ENCODE measurements at places on chromosomes 6 and 20.

GRCh38 chr20:32179515-32179914 lies 28.0 kb downstream of the PLAGL2 start:
- no peak for DNase-seq

DNA sequence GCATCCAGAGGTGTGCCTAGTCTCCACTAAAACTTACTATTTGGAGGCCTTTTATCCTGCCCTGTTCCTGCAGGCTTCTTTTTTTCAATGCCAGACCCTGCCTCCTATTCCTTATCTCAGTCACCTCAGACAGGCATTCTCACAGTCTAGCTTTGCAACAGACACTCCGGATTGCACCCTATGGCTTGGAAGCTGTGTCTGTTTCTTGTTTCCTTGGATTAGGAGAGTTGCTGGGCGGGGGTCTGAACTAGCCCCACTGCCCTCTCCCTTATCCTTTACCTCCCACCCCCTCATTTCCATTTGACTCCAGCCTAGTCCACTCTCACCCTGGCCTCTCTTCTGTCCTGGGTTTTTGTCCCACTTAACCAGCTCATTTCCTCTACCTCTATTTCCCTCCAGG lies 228.1 kb upstream of the CITED2 start:
- no peak for DNase-seq

GRCh38 chr6:156777577-156778453 lies 637 bp downstream of the ARID1B start:
- peak; percentile 54 for DNase-seq

DNA sequence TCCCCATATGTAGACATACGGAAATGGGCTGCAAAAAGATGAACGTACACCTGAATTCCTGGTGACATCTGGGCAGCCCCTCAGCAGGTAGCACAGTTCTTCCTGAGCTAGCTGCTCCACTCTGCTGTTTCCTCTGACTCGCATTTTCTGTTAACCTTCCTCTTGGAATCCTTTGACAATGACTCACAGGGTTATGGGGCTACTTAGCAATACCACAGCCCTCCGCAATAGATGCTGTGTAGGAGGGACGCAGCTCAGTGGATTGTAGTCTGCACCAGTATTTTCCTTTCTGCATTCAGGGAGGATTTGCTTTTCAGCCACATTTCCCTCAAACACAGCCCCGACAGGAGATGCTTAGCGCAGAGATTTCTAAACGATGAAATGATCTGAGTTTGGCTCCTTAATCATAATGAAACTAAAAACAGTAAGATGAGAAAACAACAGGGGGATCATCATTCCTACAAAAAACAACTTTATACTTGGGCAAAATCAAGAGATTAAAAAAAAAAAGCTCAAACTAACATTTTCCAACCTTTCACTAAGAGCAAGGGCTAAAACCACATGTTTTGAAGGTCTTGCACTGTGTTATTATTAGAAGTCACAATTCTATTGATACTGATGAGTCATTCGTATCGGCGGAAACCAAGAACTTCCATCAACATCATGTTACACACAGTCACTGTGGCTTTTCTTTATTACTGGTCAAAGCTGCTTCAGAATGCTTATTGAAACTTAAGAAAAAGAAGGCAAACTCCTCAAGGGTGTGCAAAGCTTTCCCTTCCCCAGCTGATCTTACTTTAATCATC lies 12.2 kb downstream of the BACH2 start:
- peak; percentile 84 for DNase-seq

GRCh38 chr20:324177-325044 lies 941 bp upstream of the SOX12 start:
- DNase-seq, result peak; percentile 92

DNA sequence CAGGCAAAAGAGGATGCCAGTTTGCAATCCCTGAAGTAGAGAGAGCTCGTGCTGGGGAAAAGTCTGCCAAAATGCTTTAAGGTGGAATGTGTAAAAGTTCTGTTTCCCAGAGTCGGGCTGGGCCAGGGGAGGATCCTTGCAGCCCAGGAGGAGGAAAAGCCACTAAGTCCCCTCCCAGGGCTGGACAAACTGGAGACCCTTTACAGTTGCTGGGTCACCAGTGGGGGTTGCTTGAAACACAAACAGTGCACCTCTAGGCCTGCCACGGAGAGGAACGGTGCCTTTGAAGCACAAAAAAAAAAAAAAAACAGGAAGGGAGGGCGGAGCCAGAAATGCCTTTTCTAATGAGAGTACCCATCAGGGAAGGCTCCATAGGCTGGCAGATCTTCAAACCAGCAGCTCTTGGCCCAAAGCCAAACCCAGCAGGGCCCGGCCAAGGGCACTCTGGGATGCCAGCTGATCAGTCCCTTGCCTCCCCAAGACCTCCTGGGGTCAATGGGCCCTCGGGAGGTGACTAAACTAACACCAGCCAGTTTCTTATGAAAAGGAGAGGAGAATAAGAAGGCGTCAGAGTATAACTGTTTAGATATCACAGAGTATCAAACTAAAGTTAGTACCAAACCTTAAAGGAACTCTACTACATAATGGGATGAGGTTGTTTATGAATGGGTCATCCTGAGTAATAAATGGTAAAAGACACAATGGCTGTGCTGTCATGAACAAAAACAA lies 23.7 kb downstream of the HLA-A start:
- peak; percentile 81 for DNase-seq

- DNase-seq, result no peak
These were observed 76.7 kb downstream of the UBE3D start for GRCh38 chr6:82988930-82989351.

- DNase-seq, result no peak
These were observed 98.3 kb downstream of the RAMACL start for GRCh38 chr6:166488076-166488685.

- peak; percentile 45 for DNase-seq
These were observed 4.5 kb upstream of the TCEA2 start for GRCh38 chr20:64058536-64058935.

DNA sequence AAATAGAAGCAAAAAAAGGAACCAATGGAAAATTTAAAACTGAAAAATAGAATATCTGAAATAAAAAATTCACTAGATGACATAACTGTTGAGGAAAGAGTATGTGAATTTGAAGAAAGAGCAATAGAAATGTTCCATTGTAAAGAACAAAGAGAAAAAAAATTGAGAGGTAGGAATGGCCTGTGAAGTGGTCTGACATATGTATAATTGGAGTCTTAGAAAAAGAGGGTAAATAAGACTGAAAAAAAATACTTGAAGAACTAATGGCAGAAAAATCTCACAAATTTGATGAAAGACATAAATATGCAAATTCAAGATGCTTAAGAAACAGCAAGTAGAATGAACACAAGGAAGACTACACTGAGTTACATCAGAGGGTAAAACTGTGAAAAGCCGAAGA lies 93.4 kb downstream of the QKI start:
- DNase-seq, result no peak

DNA sequence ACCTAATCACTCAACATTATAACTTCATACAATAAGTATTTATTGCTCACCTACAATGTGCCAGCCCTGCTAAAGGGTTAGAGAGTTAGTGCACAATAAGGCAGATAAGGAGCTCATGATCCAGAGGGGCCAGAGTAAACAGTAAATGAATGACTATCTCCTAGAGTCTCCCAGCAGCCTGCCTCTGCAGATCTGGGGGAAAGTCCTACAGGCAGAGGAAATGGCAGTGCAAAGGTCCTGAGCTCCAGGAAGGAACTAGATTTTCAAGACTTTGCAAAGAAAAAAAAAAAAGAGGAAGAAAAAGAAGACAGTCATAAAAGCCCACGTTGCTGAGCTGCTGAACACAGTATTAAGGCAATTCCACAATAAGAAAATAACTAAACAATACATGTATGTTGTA lies 160.1 kb downstream of the SIM1 start:
- DNase-seq, result no peak

GRCh38 chr20:1858871-1859270 lies 36.3 kb upstream of the SIRPA start:
- DNase-seq, result no peak

DNA sequence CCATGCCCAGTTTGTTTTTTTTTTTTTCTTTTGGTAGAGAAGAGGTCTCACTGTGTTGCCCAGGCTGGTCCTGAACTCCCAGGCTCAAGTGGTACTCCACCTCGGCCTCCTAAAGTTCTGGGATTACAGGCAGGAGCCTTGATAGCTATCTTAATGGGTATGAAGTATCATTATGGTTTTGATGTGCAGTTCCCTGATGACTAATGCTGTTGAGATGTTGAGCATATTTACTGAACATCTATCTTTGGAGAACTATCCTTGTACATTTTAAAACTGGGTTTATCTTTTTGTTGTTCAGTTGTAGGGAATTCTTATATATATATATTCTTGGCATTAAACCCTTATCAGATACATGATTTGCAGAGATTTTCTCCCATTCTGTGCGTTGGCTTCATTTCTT lies 21.4 kb upstream of the MYL9 start:
- peak; percentile 18 for DNase-seq

GRCh38 chr20:53385941-53386767 lies 207.5 kb downstream of the ZNF217 start:
- DNase-seq, result no peak

- no peak for DNase-seq
These were observed 131.6 kb downstream of the OGFRL1 start for GRCh38 chr6:71420095-71420692.

DNA sequence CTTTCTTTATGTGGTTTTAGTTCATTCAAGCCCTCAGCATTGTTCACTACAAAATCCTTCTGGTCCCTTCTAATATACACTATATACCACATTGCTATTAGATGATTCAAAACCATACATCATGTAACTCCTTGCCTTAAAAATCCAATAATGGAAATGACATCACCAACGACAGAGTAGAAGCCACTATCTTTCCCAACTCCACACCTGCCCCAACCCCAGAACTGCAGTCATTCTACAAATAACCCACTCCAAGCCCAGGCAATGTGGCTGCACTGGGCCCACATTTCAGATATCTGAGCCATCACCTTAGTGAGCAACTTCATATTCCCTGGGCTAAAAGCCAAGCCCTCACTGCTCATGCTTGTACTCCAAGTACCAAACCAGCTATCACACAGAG lies 22.6 kb upstream of the RUNX2 start:
- DNase-seq, result no peak

GRCh38 chr6:129539032-129539431 lies 170.9 kb downstream of the ARHGAP18 start:
- no peak for DNase-seq

DNA sequence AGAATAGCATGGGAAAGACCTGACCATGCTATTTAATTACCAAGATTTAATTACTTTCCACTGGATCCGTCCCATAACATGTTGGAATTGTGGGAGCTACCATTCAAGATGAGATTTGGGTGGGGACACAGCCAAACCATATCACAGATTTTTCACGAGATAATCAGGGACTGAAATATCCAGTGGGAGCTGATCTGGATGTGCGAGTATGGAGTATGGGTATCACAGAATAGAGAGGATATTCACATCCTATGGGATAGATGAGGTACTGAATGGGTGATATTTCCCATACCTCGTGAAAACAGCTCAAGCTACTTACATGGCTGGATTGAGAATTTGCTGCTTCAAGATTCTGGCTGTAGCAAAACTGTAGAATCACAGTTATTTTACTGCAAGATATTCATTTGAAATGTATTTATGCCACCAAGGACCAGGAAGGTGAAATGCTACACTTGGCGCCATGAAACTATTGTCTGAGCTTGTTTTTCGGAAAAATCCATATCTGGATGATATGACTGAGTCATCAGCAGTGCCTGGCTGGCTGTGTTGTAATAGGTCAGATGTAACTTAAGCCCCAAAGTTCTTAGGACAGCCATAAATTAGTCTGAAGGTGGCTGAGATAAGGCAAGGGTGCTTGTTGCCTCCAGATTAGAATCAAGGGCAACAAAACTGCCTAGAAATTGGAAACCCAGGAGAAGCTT lies 29.8 kb downstream of the KCNS1 start:
- no peak for DNase-seq

GRCh38 chr6:39330476-39330875 lies 8.0 kb upstream of the KCNK16 start:
- DNase-seq, result no peak

- DNase-seq, result no peak
These were observed at the start of gene MEP1A for GRCh38 chr6:46793138-46793537. TSS of gene MEP1A (plus strand) at chr6:46793389. CDS start at chr6:46793399, 10 bp downstream.

GRCh38 chr20:58992911-58993310 lies 11.9 kb downstream of the NELFCD start:
- DNase-seq, result no peak

DNA sequence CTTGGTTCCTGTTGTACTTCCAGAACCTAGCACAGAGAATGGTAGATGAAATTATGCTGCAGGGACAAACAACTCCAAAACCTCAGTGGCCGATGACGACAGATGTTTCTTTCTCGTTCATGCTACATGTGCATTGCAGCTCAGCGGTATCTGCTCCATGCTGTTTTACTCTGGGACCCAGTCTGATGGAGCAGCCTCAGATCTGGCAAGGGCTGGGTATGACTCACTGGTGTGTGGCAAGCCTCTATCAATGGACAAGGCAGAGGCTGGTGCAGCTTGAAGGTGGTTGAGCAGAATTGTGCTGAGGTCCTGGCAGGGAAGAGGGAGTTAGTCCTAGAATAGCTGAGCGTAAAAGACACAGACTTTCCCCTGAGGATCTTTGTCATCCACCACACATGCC lies 10.3 kb upstream of the BLCAP start:
- peak; percentile 55 for DNase-seq

DNA sequence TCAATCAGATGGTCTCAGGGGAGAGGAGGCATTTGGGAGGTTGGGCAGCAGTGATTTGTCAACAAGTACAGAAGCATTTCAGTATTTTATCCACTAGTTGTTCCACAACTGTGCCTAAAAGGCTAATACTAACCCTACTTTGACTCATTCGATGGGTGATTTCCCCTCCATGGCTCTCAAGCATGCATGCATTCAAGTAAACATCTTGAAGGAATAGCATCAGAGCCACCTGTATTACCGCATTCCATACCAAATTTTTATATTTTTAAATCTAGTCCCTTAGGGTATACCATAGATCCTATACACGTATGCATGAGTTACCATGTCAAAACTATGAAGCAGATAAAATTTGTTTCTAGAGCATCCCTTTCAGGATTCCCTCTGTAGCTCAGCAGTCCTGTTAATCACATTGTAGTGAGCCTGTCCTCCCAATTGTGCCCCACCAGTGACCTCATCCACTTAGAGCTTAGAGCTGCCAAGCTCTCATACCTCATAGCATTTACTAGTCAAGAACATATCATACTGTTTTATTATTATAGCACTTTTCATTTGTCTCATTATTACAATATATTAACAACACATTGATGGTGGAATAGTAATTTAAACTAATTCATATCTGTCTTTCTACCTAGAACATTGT lies 213.8 kb downstream of the LAMA2 start:
- no peak for DNase-seq

DNA sequence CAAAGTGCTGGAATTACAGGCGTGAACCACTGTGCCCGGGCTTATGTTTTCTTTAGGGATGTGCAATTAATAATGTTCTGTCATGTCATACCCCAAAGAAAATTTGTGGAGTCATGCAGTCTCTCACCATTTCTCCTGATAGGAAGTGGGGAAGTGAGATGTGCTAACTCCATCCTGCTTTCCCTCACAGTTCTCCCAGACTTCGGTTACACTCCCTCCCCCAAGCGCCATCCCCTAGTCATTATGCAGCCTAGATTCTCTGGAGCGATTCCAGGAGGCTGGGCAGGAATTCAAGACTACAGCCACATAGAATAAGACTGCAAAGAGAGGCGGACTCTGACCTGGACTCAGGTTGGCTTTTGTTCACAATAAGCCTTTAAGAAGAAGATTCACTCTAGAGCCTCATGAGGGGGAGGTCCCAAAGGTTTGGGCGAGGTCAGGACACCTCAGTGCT lies 271.4 kb downstream of the ALDH8A1 start:
- no peak for DNase-seq

- no peak for DNase-seq
These were observed 163.2 kb upstream of the ZNF337 start for GRCh38 chr20:25859649-25860530.
